Femur (tissue), 1 donor: ENCODE measurements at places on chromosomes 2 and 18.

GRCh38 chr2:168896783-168897182, 4.3 kb upstream of the G6PC2 start:
- DNase-seq, result no peak

- no peak for DNase-seq
Measured at GRCh38 chr2:32289165-32289999, 11.7 kb downstream of the YIPF4 start.

DNA sequence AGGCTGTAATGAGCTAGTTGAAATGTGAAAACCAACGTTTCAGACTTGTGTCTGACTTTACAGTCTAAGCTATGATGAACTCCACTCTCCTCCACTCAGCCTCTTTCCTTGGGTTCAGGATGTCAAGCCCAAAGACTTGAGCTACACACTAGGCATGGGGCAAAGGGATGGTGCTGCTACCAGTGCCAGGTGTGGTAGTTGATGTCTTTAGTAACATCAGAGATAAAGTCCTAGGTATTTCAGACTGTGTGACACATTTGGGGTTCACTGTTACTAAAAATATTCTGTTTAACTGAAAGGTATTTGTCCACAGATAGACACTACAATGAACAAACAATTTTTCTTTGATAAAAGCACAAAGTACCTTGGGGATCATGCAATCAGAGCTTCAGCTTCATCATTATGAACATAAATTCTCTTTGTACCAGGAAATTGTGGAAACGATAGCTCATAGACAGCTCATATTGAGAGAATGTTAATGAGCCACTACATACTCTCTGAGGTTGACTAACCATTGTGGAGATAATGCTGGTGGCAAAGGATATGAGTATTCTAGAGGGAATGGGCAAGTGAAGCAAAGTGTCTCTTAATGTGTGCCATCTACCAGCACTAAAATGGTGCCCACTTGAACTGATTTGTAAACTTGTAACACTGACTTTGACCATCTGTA, 253.7 kb upstream of the THUMPD2 start:
- no peak for DNase-seq

GRCh38 chr2:29560566-29560965, 360.8 kb downstream of the ALK start:
- no peak for DNase-seq

DNA sequence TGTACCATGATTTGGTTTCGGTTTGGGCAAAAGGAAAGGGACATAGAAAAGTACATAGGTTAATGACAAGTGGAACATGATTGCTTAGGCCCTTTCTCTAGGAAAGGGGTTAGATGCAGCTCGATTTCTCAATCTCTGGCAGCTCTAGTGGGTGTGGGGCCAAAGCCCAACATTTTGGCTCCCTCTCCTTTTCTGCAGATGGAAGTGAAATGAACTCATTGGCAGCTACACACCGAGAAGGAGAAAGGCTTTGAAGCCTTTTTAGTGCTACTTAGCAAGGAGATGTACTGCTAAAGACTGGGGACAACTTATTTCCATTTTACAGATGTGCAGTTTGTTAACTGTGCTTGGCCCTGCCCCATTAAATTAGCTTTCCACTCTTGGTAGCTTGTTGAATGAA, 93.8 kb downstream of the LYPD6B start:
- no peak for DNase-seq

DNA sequence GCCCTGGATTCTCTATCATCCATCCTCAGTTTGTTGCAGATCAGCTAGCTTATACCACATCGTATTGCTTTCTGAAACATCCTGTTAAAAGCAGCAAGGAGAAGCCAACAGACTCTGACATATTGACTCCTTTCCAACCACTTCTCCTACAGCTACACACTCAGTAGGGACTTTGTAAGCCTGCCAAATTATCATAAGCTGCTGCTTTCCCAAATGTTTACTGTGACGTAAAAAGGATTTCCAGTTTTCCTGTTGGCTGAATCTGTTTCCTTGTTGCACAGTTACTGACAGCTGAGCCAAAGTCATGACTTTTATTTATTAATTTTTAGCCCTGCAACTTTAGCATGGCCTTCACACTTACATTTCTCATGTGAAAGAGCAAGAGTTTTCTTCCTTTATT, 294.3 kb downstream of the KCNJ3 start:
- no peak for DNase-seq

DNA sequence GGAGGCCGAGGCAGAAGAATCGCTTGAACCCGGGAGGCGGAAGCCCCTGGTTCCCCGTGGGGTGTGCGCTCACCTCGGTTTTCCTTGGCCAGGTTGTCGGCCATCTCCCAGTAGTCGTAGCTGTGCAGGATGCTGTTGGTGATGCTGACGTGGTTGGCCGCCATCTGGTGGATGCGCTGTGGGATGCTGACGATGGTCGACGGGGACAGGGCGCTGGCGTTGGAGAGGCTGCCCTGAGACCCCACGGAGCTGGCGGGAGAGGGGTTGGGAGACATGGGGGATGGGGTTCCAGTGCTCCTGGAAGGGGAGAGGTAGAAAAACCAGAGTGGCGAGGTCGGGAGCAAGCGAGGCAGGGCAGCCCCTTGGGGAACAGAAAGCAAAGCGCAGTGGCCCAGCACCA, 64.4 kb upstream of the REV1 start:
- no peak for DNase-seq

DNA sequence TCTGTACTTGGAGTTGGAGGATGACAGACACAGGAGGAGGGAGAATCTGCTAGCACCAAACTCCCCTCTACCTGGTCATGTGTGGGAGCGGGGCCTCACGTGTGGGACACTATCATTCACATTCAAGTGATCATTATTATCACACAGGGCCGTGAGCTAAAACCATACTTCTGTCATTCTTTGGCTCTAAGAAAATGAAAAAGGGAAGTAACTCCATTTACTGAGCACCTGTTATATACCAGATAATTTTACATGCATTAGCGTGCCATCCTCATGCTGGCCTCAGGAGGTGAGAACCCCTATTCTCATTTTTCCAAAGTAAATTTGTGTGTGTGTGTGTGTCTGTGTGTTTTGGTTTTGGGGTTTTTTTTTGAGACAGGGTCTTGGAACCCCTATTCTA, 150.1 kb downstream of the GLI2 start:
- DNase-seq, result no peak

- DNase-seq, result no peak
Measured at GRCh38 chr2:39704540-39704939, 38.8 kb downstream of the TMEM178A start.

DNA sequence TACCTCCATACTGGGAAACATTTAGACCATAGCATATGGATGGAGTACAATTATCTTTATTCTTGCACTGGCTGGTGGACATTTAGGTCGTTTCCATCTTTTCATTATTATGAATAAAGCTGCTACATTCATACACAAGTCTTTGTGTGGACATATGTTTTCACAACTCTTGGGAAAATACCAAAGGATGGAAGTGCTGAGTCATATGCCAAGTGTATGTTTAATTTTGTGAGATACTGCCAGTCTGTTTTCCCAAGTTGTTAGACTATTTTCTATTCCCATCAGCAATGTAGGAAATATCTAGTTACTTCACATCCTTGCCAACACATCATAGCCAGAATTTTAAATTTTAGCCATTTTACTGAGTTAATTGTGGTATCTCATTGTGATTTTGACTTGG, 91.5 kb downstream of the GALNT13 start:
- DNase-seq, result no peak

DNA sequence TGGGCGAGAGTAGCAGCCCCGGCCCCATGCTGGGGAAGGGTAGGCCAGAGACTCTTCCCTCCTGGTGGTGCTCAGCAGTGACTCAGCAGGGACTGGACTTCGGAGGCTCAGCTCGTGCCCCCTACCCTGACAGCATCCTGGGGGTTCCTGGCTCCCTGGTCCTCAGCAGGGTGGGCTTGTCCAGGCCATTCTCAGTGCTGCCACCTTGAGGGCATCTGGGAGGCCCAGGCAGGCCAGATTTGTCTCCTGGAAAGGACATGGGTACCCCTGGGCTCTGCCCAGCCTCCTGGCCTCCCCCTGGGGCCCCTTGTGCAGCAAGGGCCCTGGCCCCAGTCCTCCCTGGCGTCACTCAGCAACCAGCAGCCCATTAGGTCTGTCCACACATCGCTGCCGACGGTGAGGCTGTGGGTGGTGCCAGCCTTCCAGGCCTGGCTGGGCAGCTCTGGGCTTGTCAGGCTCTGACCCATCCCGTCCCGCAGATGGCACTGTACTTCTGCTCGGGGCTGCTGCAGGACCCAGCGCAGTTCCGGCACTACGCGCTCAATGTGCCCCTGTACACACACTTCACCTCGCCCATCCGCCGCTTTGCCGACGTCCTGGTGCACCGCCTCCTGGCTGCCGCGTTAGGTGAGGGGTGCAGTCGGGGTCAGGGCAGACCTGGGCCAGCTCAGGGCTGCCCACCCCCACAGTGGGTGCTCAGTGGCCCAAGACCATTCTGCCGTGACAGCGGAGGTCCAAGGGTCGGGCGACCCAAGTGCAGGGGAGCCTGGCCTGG, 45.0 kb upstream of the ALPP start:
- peak; percentile 20 for DNase-seq

DNA sequence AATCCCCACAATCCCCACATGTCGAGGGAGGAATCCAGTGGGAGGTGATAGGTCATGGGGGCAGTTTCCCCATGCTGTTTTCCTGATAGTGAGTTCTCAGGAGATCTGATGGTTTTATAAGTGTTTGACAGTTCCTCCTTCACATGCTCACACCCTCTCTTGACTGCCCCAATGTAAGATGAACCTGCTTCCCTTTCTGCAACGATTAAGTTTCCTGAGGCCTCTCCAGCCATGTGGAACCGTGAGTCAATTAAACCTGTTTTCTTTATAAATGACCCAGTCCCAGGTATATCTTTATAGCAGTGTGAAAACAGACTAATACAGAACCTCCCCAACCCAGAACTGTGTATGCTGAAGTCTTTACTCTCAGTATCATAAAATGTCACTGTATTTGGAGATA, 289.5 kb upstream of the MMADHC start:
- DNase-seq, result no peak

DNA sequence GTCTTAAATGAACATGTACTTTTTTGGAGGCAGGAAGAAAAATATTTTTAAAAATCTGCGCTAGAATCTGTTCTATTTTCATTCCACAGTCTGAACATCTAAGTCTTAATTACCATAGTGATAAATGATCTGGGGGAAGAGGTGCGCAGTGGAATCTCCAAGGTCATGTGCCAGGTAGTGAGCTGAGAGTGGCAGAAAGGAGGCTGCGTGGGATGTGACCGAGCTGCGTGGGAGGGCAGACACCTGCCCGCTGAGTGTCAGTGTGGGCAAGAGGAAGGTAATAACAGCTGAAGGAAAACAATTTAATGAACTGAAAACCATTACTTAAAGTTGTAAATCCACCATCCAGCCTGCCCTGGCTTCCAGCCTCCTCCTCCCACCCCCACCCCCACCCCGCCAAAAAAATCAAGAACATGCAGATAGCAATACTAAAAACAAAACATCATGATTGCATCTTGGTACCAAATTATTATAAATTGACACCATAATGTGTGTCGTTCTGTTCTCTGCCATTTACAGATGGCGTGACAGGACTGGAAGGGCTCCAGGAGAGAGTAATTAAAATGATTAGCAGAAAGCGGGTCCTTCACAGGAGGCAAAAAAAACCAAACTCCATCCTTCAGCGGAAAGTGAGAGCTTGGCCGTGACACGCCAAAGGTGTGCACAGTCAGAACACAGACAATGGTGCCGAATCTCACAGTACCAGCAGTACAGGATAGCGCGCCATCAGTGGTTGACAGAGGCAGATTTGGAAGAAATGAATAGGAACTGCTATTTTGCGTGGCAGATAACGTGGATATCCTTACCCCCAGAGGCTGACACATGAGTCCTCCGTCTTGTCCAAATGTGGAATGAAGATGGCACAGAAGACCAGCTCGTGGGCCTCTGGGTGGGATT, 11.4 kb upstream of the DTNB start:
- no peak for DNase-seq

DNA sequence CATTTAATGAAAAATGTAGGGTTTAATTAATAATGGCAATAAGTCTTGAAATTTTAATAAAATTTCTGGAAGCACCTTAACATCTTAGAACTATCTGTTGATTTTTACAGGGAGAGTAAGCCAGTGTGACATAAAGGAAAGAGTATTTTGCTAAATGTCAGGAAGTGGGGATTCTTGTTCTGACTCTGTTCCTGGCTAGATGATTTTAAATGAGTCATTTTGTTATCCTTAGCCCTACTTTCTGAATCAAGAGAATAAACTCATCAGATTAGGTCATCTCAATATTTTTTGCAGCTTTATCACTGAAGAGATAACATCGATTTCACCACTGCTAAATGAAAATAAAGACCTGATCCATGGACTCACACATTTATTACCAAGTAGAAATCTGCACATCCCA, 377.5 kb upstream of the CYRIA start:
- no peak for DNase-seq
